Left kidney (tissue), 8 donors: ENCODE measurements at places on chromosomes 13 and 19. TPM values are rescaled to one million over a fixed set of nuclear protein-coding genes. Genes with fewer than 3 reads are reported as not detected.

DNA sequence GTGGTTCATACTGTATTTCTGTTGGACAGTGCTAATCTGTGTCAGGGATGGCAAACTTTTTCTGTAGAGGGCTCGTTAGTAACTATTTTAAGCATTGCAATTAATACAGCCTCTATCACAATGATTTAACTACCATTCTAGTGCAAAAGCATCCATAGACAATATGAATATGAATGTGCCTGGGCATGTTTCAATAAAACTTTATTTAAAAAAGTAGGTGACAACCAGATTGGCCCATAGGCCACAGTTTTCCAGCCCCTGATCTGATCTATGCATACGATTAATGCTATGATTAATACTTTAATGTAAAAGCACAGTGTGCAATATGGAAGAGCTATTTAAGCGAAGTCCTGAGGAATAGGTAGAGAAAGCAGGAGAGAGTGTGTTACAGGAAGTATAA, 29.6 kb downstream of the ADGRE1 start:
- DNase-seq = no peak

- DNase-seq = no peak
Observed at GRCh38 chr19:58563034-58563573, 4.7 kb upstream of the UBE2M start.

- no peak for DNase-seq
Observed at GRCh38 chr19:27780367-27781075, 1432.4 kb downstream of the UQCRFS1 start.

DNA sequence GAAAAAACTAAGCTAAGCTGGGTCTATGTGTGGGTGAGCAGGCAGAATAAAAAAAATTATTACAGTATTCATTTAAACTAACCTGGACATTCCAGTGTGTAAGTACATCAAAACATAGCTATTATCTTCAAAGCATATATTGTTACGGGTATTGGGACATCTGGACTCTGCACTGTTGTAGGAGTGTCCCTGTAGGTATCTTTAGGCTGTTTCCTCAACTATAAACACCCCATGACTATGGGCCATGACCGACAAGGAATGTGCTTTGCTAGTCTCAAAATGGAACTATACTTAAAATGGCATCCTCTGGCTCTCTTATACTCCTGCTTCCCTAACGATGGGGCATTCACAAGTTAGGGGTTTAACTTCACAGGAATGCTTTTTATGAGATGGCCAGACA, 3.4 kb downstream of the SCGB2B2 start:
- DNase-seq = no peak

GRCh38 chr13:41061914-41062837, 867 bp downstream of the WBP4 start:
- peak; percentile 22 for DNase-seq

GRCh38 chr13:98203646-98204326, 26.7 kb upstream of the RNF113B start:
- no peak for DNase-seq

- DNase-seq = no peak
Observed at GRCh38 chr19:4224470-4224869, 4.9 kb upstream of the EBI3 start.

GRCh38 chr13:51595416-51595815, 11.2 kb downstream of the WDFY2 start:
- DNase-seq = no peak

DNA sequence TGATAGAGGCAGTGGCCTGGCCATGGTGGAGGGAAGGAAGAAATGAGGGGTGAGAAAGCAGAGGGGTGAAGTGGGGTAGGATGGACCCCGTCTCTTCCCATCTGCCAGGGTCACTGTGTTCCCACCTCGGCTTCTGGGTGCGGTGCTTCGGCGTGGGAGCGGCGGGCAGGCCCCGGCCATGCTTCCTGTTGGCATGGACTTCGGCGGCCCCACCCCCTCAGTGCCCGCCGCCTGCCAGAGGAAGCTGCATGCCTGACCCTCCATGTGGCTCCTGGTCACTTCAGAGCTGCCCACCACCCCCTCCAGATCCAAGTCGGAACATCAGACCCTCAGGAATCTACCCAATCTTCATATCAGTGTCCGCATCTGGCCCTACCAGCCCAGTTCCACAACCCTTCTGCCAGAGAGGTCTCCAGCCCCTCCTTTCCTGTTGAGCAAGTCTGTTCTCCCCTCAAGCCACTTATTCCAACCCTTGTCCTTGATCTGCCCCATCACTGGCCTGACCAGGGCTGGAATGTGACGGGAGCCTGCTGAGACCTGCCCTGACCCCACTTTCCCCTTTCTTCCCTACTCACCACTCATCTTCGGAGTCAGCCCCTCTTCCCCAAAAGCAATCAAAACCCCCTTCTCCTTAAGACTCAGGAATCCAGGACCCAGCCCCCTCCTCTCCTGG, 1.5 kb downstream of the KCNN4 start:
- no peak for DNase-seq

GRCh38 chr19:16382775-16383543, 58.3 kb downstream of the KLF2 start:
- DNase-seq = peak; percentile 83

- DNase-seq = no peak
Observed at GRCh38 chr13:76873445-76873844, 12.8 kb downstream of the KCTD12 start.

DNA sequence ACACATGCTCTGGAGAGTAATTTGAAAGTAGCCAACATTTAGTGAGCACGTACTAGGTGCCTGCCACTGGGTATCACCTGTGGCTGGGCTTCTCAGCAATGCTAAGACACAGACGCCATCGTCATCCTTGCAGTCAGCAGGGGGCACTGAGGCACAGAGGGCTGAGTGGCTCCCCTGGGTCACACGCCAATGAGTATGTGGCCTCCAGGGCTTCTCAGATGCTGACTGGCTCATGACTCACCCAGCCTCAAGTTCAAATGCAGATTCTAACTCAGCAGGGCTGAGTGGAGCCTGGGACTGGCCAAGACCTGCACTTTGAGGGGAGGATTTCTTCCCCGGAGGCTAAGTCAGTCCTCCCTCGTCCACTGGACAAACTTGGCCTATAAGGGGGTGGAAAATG, 115.1 kb upstream of the CACNA1A start:
- DNase-seq = no peak

DNA sequence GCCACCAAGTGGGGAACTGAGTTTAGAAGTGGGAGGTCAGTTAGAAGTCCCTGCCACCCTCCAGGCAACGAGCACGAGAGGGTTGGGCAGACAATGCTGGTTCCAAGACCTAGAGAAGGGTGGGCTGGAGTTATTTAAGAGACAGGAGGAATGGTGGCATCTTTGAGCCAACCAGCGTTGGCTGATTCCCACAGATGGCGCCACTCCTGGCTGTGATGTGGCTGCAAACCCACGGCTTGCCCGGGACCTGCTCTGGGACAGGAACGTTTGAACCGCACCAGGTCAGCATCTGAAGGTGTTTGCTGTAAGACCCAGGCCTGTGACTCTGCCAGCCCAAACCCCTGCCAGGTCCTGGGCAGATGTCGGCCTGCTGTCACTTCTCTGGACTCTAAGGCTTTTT, 42.8 kb downstream of the BICRA start:
- no peak for DNase-seq

- DNase-seq = peak; percentile 53
Observed at GRCh38 chr19:38514812-38515633, 81.5 kb downstream of the RYR1 start.

- DNase-seq = no peak
Observed at GRCh38 chr13:25702386-25702785, 330.6 kb downstream of the ATP8A2 start.

DNA sequence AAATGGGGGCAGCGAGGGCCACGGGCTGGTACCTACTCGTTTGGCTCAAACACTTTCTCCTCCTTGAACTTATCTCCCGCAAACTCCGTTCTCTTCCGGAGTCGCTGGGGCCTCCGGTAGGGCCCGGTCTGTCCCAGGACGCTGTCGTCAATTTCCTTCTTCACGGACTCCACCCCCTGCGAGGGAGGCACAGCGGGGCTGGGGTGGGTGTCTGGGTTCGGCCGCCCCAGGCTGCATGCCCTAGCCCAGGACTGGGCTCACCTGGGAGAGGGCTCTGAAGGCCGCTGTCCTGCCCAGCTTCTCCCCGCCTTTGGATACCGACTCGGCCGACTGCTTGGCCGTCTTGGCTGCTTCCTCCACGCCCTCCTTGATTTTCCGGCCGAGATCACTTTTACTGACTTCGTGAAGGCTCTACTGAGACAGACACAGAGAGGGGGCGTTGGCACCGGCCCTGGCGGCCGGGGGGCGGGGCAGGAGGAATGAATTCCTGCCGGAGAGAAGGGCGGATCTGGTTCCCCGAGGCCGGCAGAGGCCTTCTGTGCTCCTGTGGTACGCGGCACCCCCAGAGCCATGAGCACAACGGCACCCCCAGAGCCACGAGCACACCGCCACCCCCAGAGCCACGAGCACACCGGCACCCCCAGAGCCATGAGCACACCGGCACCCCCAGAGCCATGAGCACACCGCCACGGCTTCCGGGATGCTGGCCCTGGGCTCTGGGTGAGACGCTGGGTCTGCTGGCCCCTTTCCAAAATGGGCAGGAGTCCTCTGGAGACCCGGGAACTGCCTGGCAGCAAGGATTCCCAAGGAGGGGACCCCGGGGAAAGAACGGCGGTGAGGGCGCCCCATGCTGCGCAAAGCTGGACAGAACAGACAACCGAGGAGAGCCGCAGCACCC, 8.1 kb upstream of the CTXN1 start:
- DNase-seq = no peak

DNA sequence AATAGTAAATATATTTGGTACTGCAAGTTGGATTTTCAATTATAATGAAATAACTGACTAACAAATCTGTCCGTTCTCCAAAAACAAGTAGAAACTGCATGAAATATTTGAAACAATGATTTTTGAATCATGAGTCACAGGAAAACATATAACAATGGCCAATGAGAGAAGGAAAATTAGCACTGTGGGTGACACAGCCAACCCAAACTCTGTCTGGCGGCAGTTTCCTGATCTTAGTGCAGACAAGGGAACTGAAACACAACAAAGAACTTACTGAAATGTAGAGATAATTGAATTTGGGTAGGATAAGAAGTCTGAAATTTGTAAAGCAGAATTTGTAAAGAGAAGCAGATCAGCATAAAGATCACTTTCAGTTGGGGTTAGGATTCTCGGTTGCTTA, 2743.3 kb upstream of the PCDH20 start:
- DNase-seq = no peak

DNA sequence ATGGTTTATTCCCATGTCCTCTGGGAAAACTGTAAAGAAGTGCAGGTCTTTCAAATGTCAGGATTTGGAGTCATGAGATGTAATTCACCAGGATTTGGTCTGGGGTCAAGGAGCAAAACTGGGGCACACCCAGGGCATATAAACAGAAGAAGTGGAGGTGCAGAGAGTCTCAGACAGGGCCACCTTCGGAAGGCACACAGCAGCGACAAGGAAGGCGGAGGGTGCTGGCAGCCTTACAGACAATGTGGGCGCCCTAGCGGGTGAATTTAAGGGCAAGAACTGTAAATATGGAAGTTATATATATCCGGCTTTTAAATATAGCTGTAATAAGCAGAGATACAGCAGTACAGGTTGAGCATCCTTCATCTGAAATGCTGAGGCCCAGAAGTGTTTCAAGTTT, 31.2 kb downstream of the DHRS12 start:
- no peak for DNase-seq

DNA sequence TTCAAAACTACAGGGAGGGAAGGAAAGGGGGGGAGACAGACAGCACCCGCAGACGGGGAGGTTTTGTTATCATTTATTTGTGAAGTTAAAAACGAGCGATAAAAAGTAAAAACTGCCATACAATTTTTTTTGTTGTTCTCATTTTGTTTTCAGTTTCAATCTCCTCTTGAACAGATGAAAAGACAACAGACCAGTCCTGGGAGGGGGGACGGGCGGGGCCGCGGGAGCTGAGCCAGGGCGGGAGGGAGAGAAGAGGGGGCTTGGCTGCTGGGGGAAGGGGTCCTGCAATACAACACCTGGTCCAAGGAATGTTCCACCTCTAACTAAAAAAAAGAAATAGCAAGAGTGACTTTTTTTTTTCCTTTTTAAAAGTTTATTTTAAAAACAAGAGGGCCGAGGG, 11.3 kb downstream of the KHSRP start:
- DNase-seq = no peak

DNA sequence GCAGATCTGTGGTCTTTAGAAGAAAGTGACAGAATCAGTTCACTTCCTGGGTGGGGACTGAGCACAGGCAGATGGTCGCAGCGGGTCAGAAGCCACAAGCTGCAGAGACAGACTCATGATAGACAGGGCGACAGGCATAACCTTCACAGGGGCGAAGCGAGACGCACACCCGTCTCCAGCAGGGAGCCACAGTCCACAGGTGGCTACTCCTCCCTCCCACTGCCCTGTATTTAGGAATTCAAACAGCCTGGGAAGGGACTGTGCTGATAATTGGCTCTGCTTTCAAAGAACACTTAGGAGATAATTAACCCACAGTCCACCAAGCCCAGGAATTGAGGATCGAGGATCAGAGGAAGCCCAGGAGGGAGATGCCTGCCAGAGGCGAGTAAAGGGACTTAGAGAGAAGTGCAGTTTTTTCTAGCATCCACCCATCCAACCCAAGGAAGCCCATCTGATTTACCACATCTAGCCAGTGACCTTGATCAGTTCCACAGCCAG, 23.2 kb downstream of the RFX2 start:
- no peak for DNase-seq

GRCh38 chr19:34480971-34481841, at the start of gene WTIP:
Gene WTIP, plus strand, starts transcription at chr19:34481758. Its CDS starts 217 bp downstream, at chr19:34481975.
- DNase-seq = peak; percentile 89

GRCh38 chr13:103022336-103022735, 43.9 kb downstream of the SLC10A2 start:
- DNase-seq = no peak

GRCh38 chr13:98541191-98541590, 35.7 kb downstream of the STK24 start:
- DNase-seq = no peak

The SUGT1 gene
- 58.7 TPM for polyA plus RNA-seq

The IRGC gene
- polyA plus RNA-seq = not detected

The TMEM238 gene
- polyA plus RNA-seq = 0.32 TPM

The DACH1 gene
- polyA plus RNA-seq = 120 TPM

The ENOX1 gene
- polyA plus RNA-seq = 8.8 TPM

The C5AR1 gene
- 6.8 TPM for polyA plus RNA-seq

The SLC25A41 gene
- polyA plus RNA-seq = 1.0 TPM

The SRRM5 gene
- polyA plus RNA-seq = 1.1 TPM

The ZNF146 gene
- polyA plus RNA-seq = 155 TPM

The LDLR gene
- 17.6 TPM for polyA plus RNA-seq
